ENCODE measurements at places on chromosomes 3 and 15.

DNA sequence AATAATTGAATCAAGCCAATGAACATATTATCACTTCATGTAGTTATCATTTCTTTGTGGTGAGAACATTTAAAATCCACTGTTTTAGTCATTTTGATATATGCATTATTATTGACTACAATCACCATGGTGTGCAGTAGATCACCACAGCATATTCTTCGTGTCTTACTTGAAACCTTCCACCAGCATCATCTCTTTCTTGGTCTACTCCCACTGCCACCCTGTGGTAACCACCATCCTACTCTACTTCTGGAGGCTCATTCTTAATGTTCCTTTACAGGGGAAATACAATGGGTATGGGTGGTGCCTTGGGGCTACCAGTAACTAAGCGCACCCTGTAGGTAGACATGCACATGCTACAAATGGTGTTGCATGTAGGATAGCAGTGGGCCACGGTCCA is 25.4 kb downstream of the PXK start:
- DNase-seq, result no peak

DNA sequence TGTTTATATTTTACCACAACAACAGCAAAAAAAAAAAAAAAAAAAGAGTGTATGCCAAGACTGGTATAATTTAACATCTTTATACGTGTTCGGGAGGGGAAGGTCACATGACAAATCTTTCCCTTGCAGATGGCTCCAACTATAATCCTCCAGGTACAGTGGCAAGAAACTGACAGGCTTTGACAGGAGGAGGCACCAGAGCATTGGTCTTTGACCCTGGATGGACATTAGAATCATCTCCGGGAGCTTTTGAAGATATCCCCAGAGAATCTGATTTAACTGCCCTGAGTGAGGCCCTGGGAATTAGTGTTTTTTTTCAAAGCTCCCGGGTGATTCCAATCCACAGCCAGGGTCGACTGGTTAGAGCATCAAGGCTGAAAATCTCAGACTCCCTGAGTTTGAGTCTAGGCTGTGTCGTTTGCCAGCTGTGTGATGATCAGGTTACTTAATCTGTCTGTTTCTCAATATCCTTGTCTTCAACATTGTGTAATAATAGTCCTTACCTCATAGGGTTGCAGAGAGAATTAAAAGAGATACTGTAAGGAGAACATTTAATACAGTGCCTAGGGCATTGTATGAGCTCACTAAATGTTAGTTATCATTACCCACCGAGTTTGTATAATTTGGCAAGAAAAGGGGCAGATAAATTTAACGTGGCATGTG is 8.9 kb upstream of the SEMA5B start:
- DNase-seq, result peak; percentile 82

DNA sequence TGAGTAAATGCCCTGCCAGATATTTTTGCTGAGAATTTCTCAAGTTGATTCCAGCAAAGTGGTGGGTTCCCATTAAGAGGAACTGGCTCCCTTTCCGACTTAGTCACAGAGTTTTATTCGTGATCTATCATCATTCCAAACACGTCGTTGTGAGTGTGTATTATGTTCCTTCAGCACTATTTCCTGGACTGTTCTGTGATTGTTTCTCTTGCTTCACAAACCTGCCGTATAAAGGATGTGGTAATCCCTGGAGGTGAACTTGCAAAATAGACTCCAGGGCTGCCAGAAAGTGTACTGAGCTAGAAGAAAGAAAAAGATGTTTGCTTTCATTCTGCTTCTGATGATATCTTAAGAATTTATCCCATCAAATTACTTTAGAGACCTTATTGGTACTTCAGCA is 14.5 kb upstream of the CAPN3 start:
- peak; percentile 95 for DNase-seq

DNA sequence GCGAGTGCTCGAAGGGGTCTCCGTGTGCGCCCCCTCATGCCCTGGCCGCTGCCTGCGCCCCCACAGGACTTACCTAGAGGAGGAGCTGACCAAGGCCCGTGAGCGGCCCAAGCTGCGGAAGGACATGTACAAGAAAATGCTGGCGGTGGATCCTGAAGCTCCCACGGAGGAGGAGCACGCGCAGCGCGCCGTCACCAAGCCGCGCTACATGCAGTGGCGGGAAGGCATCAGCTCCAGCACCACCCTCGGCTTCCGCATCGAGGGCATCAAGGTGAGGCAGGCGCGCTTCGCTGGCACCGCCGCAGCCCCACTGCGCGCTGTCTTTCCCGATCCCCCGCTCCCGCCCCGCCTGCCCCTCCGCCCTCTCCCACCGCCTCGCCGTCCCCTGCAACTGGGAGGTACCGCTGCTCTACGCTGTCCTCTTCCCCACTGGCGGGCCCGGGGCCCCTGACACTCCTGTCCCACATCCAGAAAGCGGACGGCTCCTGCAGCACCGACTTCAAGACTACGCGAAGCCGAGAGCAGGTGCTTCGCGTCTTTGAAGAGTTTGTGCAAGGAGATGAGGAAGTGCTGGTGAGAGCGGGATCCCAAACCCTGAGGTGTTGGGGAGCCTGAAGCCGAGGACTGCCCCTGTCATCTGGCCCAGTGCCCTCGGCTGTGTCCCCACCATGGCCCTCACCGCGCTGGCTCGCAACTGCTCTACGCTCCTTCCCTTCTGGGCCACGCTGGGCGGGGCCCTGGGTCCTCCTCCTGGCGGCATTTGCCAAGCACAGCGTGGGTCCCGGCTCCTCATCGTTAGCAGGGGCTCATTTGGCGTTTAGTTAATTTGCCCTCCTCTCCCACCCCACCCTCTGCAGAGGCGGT is 8.5 kb downstream of the ITPKA start:
- DNase-seq, result no peak

DNA sequence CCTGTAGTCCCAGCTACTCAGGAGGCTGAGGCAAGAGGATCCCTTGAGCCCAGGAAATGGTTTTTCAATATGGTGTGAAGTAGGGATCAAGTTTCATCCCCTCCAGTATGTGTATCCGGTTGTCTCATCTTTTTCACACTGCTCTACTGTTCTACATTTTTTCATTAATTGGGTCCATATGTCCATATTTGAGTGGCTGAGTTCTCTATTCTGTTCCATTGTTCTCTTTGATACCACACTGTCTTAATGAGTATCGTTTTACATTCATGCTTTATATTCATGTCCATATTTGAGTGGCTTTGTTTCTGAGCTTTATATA is 81.6 kb upstream of the LRRFIP2 start:
- DNase-seq, result no peak

GRCh38 chr3:73385568-73385967 is 239.2 kb downstream of the PDZRN3 start:
- DNase-seq, result no peak

GRCh38 chr3:39569095-39569494 is 101.6 kb downstream of the MOBP start:
- no peak for DNase-seq

GRCh38 chr3:36679384-36680200 is 84.8 kb downstream of the DCLK3 start:
- DNase-seq, result peak; percentile 89

GRCh38 chr3:189978753-189979152 is 141.9 kb downstream of the P3H2 start:
- DNase-seq, result no peak
